Hair follicular keratinocyte (primary cell): ENCODE measurements at places on chromosomes 2 and 18. TPM values are rescaled to one million over a fixed set of nuclear protein-coding genes. Genes with fewer than 3 reads are reported as not detected.

SLC5A7 gene
- not detected in 2 replicates for total RNA-seq

RIT2 gene
- not detected in 2 replicates for total RNA-seq

NEB gene
- total RNA-seq, result under 0.01 TPM in 1 of 2 replicates, not detected in the other

HOXD11 gene
- not detected in 2 replicates for total RNA-seq

USP34 gene
- total RNA-seq, result 41.6 and 42.0 TPM in 2 replicates

INHBB gene
- total RNA-seq, result not detected in 2 replicates

GPR55 gene
- not detected in 2 replicates for total RNA-seq

GAL3ST2 gene
- total RNA-seq, result not detected in 2 replicates

VWA3B gene
- total RNA-seq, result 0.08 and 0.16 TPM in 2 replicates

CCDC141 gene
- under 0.01 TPM in 1 of 2 replicates, not detected in the other for total RNA-seq

PLCD4 gene
- 14.6 and 16.5 TPM in 2 replicates for total RNA-seq

PCARE gene
- not detected in 2 replicates for total RNA-seq

RNF152 gene
- total RNA-seq, result 25.5 and 27.3 TPM in 2 replicates

ADGRF3 gene
- 0.08 TPM in 1 of 2 replicates, not detected in the other for total RNA-seq

EFR3B gene
- total RNA-seq, result 0.55 and 0.61 TPM in 2 replicates

ALPG gene
- not detected in 2 replicates for total RNA-seq

ZAP70 gene
- total RNA-seq, result not detected in 2 replicates

HSPD1 gene
- 200 and 364 TPM in 2 replicates for total RNA-seq

MBD2 gene
- total RNA-seq, result 45.1 and 55.5 TPM in 2 replicates
